ENCODE measurements at places on chromosomes 1 and 21.

DNA sequence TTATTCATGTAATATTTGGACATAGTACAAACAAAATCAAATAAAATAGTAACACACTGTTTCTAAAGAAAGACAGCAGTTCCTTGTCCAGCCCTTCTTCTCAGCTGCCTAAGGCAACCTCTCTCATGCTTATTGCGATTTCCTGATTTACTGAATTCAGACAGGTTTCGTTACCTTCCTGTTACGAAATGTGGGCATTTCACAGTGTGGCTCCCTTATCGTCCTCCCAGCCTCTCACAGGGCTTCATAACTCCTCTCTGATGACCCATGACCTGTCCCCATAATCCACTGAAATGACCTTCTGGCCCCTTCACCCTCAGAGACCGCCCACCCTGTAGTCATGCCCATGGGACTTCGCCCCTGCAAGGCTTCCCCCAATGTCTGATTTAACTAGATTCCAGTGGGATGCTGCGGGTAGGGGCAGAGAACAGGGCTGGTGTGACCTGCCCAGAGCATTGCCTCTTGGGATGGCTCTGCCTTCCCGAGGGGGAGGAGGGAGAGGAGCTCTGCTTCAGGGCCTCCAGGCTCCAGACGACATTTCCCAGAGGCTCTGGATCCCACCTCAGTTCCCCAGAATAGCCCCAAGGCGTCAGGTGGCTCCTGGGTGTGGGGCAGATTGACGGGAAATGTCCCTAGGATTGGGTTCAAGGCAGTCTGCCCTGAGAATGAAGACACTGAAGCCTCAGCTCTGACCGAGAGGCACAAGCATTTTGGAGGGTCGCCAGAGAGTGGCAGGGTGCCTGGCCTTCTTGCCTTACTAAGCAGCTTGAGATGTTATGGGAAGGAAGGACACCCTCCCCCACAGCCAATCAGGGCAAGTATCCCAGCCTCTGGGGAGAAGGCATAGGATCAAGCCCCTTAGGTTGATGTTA lies 20.6 kb downstream of the PADI2 start:
- DNase-seq, result no peak

DNA sequence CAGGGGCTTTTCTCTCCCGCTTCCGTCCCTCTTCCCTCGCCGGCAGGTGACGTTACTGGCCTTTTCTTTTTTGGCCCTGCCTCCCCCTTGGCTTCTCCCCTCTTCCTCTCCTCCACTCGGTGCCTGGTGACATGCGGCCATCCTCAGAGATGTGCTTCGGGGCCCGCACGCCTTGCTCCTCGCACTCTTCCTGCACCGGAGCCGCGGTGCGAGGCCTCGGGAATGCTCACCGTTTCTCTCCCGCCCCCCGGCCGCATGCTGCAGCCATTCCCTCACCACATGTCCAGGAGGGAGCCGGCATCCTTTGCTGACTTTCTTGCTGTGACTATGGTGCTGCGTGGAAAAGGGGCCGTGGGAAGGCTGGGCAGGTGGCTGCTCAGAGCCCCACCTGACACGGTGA lies 39.3 kb downstream of the PDE9A start:
- DNase-seq, result no peak

- DNase-seq, result no peak
These were observed 587.1 kb upstream of the NEGR1 start for GRCh38 chr1:72869441-72869840.

- DNase-seq, result no peak
These were observed 26.9 kb downstream of the ETS2 start for GRCh38 chr21:38832664-38833063.

GRCh38 chr1:14661222-14661621 lies 62.7 kb downstream of the KAZN start:
- DNase-seq, result no peak

- DNase-seq, result no peak
These were observed 29.4 kb upstream of the VASH2 start for GRCh38 chr1:212920896-212921295.

DNA sequence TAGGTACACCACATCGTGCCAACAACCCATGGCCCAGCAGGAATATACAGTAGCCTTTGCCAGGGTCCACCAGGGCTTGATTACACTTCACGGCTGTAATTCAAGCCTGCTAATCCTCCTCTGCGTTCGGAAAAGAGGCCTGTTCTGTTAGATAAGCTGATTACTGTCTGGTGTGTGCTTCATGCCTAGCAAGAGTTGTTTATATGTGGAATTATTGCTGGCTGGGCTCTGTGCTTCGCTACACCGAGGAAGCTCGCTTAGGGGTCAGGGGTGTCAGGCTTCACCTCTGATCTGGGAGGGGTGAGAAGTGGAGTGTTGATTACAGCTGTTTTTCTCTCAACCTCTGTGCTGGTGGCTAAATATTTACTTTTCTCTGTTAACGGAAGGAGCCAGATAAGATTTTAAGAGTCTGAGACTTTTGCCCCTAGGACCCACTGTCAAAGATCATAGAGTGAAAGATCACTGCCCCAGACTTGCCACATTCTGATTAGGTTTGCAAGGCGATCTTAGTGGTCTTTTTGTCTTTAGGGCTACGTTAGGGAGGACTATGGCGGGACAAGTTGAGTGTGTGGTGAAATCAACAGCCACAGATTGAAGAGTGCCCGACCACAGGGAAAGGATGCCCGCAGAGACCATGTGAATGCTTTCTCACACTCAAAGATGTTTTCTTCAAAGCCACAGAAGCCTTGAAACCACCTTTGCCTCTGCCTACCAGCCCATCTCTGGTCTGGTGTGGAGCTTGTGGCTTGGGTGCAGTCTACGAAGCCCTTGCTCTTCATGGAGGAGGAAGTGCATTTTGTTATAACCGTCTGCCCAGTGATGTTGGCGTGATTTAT lies 216.1 kb downstream of the PBX1 start:
- DNase-seq, result peak; percentile 85

- no peak for DNase-seq
These were observed 75.4 kb downstream of the ABCA4 start for GRCh38 chr1:94045465-94046056.

- no peak for DNase-seq
These were observed 6.7 kb downstream of the CDC7 start for GRCh38 chr1:91507328-91507727.

DNA sequence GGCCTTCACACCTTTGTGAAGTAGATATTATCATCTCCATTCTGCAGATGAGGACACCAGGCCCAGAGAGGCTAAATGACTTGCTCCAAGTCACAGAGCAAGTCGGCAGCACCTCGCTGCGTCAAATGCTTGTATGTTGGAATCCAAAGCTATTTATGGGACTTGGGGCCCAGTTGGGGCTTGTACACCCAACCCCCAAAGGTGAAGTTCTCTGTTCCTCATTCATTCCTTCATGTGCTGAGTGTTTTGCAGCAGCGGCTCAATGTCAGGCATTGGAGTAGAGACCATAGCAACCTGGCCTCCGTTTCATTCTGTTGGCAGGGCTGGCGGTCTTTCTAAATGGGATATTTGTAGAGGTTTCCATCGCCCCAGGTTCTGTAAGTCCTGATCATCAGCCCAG lies 113.4 kb upstream of the SLC25A33 start:
- DNase-seq, result no peak

GRCh38 chr1:230073371-230074035 lies 6.5 kb downstream of the GALNT2 start:
- DNase-seq, result no peak

GRCh38 chr21:27189870-27190269 lies 223.0 kb upstream of the ADAMTS5 start:
- DNase-seq, result no peak

- DNase-seq, result no peak
These were observed 347.5 kb downstream of the VAV3 start for GRCh38 chr1:107617456-107617855.

DNA sequence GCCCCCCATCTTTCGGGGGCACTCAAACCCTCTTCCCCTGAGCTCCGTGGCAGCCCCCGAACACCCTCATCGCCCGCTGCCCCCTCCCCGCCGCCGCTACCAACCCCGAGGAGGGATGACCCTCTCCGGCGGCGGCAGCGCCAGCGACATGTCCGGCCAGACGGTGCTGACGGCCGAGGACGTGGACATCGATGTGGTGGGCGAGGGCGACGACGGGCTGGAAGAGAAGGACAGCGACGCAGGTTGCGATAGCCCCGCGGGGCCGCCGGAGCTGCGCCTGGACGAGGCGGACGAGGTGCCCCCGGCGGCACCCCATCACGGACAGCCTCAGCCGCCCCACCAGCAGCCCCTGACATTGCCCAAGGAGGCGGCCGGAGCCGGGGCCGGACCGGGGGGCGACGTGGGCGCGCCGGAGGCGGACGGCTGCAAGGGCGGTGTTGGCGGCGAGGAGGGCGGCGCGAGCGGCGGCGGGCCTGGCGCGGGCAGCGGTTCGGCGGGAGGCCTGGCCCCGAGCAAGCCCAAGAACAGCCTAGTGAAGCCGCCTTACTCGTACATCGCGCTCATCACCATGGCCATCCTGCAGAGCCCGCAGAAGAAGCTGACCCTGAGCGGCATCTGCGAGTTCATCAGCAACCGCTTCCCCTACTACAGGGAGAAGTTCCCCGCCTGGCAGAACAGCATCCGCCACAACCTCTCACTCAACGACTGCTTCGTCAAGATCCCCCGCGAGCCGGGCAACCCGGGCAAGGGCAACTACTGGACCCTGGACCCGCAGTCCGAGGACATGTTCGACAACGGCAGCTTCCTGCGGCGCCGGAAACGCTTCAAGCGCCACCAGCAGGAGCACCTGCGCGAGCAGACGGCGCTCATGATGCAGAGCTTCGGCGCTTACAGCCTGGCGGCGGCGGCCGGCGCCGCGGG lies 837 bp downstream of the FOXD3 start:
- DNase-seq, result peak; percentile 78

DNA sequence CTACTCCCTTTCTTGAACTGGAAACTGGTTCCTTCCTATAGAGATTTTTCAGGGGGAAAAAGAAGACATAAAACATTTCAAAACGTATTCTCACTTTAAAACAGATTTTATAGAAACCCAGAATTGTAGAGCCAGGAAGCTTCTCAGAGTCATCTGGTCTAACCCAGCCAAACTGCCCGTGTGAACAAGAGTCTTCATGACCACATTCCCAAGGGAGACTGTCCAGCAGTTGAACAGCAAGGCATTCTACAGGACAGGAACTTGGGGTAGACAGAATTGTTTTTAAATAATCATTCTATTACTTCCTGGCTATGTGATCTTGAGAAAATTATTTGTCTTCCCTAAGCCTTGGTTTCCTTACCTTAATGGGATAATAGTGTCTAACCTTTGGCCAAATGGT lies 163.5 kb upstream of the IVNS1ABP start:
- DNase-seq, result no peak

DNA sequence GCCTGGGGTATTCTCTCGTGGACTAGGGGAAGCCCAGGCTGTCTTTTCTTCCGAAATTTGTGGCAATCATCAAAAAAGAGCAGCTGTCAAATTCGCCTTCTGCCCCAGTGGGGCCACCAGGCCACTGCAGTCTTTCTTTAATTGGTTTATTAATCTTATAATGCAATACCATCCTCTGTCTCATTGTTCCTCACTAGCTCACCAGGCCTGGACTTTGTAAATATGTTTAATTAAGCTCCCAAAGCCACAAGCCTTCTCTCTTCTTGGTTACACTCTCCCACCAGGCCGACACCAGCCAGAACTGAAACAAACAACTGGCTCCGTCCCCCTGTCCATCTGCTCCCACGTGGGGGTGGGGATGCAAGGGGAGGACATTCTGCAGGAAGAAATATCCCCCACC lies 22.0 kb upstream of the CAMK1G start:
- DNase-seq, result no peak

GRCh38 chr21:29581393-29581792 lies 282.7 kb downstream of the BACH1 start:
- no peak for DNase-seq

DNA sequence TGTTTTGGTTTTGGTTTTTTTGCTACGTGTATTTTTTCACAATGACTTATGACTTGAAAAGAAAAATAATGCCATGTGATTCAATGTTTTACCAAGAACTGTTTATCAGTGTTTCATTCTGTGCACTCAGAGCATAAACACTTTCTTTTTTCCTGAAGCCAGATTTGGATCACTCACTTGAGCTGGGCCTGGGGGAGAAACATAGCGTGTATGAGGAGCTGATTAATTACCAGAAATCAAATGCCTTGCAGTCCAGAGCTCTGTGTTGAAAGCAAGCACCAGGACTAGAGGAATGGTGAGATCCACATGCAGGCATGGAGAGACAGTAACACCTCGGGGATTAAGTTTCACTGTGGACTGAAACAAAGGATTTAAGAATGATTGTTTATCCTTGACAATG lies 642.1 kb upstream of the ADGRL2 start:
- DNase-seq, result no peak

DNA sequence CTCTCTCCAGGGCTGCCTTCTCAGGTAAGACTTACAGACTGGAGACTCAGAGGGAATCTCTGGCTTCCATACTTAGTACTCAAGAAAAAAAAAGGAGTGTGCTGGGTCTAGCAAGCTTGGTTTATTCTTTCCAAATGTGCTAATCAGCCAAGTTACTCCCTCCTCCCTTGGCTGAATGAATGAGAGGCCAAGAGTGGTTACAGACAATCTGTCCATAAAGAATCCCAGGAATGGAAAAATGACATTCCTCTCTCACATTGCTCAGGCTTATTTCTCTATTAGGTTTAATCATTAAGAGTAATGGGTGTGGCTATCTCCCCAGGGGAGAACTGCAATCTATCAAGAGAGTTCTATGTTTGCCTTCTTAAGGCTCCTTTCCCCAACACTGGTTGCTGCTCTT lies 547.3 kb upstream of the PLXNA2 start:
- DNase-seq, result no peak

Data from NCI-H2081 (cell line).